Stimulated activated CD4-positive, alpha-beta T cell treated with anti-CD3 and anti-CD28 coated beads, Interleukin-15, amount 100 ng/mL, for 24 hours (primary cell): ENCODE measurements at places on chromosomes 3 and 15.

DNA sequence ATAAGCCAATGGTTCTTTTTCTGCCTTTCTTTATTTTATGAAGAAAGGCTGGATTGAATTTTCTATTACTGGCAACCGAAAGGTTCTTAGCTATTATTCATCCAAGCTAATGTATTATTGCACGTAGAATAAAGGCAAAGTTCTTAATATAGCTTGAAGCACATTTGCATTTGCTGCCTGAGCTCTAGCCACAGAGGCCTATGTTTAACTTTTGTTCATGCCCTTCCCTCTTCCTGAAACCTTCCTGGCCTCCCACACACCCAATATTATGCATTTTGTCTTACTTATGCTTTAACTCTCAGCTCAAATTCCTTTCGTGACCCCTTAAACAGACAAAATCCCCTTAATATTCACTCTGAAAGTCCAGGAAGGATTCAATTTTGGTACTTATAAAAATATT is 71.0 kb upstream of the ZNF280D start:
- DNase-seq, result no peak

DNA sequence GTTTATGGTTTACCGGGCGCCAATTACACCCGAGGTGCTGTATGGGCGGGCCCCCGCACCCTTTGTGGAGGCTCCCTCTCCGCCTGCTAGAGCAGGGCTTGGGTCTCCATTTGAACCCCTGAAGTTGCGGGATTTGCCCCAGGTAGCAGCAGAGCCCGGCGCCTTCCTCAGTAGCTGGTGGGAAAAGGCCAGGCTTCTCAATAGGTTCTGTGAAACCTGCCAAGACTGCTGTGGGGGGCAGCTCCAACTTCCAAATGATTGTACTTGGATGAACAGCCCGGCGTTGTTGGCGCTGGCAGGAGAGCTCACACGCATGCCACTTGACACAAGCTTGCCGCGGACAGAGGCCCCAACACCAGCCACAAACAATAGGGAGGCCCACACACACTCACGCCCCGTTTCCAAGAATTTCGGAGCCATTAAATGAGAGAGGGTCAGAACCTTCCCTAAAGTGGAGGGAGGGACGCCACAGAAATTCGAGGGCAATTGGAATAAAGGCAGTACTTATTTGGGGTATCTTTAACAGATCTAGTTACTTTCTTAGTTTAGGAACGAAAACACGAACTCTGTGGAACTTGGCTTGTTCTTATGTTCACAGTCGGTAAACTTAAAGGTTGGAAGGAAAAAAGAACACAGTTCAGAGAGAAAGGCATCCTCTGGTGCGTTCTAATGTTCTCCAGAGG is 1.4 kb downstream of the EPHB3 start:
- DNase-seq, result no peak

GRCh38 chr15:39852250-39852649 is 67.8 kb downstream of the GPR176 start:
- no peak for DNase-seq

GRCh38 chr3:184549796-184550577 is 11.6 kb upstream of the EPHB3 start:
- no peak for DNase-seq

GRCh38 chr15:85149465-85150129 is 167.9 kb downstream of the PDE8A start:
- DNase-seq, result no peak

DNA sequence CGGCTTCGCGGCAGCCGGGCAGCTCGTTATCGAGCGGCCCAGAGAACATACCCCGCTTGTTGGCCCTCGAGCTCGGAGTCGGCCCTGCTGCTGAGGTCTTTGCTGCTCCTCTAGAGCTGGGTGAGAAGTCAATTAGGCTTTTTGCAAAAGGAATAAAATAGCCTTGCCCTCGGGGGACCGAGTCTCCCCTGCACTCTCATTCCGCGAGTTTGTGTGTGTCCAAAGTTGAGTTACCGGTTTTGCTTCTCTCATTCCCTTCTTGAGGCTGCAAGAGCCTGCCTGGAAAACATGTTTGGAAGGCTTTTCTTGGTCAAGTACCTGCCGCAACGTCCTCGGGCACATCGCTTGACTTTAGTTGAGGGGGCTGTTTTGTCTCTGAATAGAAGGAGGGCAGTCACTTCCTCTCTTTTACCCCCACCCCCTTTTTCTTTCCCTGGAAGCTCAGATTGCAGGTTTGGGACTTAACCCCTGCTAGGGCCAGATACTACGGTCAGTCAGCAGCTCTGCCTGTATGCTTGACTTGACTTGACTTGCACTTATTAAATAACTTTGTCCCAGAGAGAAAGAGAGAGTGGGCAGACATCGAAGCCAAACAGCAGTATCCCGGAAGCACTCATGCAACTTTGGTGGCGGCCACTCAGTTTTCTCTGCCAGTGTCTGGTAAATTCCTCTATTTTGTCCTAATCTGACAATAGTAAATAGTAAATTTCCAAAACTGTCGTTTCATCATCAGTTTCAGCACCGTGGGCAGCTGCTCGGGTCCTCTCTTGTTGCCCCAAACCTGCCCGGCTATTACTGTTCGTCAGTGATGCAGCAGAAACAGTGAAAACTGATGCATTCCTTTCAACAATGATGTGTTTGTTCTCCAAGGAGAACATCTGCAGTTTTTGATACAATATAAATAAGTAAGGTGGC is 609 bp downstream of the RNF13 start:
- peak; percentile 20 for DNase-seq

- peak; percentile 2 for DNase-seq
Observed at GRCh38 chr15:88131937-88132336, 124.6 kb downstream of the NTRK3 start.

DNA sequence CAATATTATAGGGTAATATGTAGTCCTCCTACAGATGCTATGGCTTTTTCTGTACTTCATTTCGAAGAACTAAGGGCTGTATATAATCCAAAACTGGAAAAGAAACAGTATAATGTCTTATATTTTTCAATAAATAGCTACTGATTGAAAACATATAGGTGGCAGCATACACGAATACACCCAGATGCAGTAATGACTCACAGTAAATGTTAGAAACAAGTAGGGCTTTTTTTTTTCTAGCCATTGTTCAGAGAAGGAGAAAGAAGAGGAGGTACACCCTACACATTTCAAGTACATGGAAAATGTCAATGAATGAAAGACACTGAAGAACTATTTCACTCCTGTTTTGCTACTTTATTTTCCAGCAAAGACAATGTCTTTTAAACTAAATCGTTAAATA is 9.4 kb downstream of the DAZL start:
- no peak for DNase-seq

DNA sequence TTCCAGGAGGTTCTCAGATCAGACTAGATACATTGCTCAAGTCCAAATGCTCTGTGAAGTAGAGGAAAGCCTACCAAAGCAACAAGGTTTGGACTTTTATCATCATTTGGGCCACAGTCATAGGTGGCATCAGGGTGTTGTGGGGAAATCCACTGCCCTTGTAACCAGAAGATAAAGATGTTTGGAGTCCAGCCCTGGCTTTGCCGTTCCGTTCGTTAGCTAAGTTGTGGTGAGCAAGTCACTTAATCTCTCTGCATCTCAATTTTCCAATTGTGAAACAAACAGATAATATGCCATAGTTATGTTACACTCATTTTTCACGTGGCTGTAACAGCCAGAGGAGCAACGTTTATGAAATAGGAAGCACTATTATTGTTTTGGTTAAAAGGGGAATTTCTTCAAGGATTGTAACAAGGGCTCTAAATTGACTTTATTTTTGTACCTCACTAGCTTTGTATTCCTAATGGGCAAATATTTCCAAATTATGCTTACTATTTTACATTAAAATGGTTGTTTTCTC is 125.6 kb downstream of the CD47 start:
- DNase-seq, result no peak

DNA sequence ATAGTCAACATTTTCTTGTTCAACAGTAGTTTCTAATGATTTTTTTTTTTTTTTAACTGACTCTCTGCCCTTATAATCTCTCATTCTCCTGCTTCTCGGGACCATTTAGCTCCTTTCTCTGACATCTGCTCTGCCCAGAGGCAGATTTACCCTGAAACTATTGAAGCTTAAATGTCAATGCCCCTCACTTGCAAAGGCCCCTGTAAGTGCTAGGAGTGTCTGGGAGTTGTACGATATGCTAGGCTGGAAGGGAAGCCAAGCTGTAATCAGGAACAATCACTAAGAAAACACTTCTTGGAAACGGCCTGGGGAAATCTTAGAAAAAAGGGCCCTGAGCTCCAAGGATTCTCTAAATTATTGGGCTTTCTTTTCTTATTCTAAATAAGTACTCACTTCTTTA is 5.8 kb upstream of the PLOD2 start:
- no peak for DNase-seq

GRCh38 chr3:33439546-33440327 is 468 bp downstream of the UBP1 start:
- peak; percentile 59 for DNase-seq

DNA sequence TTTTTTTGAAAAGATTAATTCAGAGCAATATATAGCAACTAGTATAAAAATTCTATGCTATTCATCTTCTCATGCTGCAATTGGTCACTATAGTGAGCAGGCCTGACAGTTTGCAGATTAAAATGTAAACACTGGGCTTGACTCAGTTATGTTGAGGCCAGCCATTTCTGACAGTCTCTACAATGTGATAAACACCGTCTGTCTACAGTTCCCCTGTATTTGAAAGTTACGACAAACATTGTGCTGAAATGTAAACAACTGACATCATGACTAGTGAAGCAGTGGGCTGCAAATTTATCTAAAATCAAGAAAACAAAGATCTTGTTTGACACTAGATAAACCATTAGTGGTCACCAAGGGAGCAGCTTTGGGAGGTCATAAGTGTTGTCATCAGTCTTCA is 197.4 kb downstream of the ISL2 start:
- no peak for DNase-seq

DNA sequence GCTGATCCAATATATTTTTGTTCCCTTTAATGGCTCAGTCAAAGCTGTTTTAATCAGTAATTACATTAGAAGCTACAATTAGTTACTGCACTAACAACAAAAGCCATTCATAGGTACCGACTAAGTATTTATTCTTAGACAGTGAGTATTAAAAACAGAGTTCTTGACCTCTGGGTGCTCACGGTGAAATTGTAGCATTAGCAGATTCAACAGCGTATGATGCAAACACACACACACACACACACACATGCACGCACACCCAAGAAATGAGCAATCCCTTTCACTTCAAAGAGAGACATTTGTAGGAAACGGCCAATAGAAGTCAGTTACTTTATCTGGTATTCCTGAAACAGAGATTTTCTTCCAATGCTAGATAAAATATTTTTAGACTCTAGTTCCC is 27.0 kb upstream of the MITF start:
- no peak for DNase-seq

- DNase-seq, result no peak
Observed at GRCh38 chr3:182621435-182622240, 171.7 kb upstream of the ATP11B start.

GRCh38 chr3:50155891-50156290 is 767 bp downstream of the SEMA3F start:
- DNase-seq, result no peak

DNA sequence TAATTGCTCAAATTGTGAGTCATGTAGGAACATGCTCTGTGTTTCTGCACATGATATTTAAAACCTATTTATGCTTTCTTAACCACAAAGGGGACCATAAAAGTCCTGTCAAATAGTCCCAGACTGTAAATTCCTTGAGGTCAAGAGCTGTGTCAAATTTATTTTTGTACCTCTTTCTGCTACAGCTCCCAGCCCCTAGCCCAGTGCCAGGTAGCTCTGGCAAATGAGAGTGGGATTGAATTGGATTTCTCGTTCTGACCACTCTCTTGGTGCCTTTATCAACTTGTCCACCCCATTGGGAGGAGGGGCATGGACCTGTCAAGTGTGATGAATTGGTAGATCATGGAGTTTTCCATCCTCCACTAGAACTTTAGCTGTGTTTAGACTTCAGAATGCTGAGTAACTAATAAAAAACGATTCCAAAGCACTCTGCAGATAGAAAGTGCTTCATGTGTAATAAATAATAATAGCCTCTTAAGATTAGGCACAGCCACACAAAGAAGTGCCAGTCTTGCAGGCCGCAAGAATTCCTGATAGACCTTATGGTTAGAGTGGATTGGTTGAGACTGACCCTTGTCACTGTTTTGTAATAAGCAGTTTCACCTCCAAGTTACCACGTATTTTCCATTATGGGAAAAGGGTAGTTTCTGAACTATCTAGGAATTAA is 120.4 kb downstream of the LPP start:
- DNase-seq, result no peak

DNA sequence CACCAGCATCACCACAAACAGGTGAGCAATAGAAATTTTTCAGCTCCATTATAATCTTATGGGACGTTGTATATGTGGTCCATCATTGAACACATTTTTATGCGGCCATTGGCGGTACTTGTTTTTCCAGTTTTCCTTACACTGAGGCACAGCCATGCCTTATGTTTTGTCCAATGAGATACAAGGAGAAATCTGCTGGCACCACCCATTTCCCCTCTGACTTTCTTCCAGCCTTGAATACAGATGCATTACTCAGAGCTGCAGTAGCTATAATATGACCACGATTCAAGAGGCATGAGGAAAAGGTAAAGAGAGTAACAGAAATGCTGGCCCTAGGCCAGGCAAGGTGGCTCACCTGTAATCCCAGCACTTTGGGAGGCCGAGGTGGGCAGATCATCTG is 9.0 kb upstream of the PIK3R4 start:
- DNase-seq, result no peak

- DNase-seq, result no peak
Observed at GRCh38 chr3:140395134-140396075, 282.5 kb upstream of the TRIM42 start.

DNA sequence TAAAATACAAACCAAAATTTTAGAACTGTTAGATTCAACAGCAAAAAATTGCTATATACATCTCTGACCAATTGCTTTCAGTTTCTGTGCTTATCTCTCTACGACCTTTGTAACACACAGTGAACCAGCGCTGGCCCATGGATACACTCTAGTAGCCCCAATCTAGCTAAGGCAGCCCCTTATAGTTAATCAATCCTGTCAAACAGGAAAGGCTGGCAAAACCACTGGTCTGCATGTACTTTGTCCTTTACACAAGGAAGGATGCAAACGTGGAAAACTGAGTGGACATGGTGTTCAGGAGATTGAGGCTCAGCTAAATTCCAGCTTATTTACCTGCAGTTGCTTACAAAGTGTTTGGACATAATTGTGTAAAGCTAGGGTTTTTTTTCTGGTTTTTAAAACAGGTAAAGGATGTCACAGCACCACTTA is 25.9 kb downstream of the ADGRG7 start:
- no peak for DNase-seq

GRCh38 chr3:25306705-25307104 is 121.4 kb upstream of the RARB start:
- DNase-seq, result no peak
